Stimulated activated CD8-positive, alpha-beta memory T cell treated with anti-CD3 and anti-CD28 coated beads, Interleukin-7, amount 100 ng/mL, for 1 hour (primary cell): ENCODE measurements at places on chromosomes 7 and 10.

- DNase-seq, result no peak
Measured at GRCh38 chr7:33986951-33987947, 81.9 kb downstream of the BMPER start.

DNA sequence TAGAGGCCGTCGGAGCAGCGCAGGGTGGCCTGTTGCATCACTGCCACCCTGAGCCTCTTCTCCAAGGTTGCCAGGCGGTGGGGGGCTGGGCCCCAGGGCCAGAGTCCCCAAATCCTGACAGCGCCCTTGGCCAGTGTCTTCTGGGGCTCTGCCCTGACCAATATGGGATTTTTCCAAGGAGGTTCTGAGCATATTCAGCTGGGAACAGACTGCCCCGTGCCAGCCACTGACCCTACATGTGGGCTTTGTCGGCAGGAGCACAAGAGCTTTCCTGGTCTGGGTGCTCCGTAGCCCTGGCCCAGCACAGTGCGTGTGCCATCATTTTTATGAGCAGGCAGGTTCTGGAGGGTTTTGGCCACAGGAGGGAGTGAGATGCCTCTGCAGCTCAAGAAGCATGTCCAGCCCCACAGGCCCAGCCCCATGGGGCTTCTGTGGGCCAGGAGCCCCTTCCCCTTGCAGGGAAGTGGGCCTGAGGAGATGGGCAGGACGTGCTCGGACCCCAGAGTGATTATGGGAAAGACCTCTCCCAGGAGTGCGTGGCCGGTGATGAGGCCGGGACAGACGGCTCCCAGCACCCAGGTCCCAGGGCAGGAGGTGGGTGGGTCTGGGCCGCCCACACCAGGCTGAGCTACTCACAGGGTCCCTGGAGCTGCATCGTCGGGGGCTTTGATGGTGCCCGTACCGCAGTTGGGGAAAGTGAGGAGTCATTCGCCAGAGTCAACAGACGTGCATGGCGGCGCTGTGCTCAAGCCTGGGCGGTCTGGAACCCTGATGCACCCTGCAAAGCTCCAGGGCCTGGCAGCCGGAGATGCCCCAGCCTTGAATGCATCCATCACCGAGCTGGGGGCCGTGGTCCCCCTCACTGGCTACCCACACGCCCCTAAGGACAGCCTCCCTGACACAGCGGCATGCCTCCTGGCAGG, 66.6 kb downstream of the PWWP2B start:
- no peak for DNase-seq

DNA sequence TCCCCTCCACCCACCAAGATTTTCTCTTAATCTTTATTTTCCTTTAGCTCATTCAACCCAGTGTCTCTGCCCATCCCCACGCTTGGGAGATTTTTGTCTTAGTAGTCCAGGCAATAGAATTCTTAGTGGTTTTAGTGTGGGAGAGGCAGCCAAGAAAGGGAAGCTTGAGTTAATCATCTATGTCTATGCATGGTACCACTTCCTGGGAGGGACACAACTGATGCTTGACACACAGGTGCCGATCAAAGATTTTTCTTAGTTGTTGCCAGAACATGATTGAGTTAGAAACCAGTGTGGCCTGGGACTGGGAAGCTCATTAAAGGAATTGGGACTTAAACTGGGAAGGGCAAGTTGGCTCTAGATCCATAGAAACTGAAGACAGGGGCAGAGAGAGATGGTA, 3.1 kb downstream of the STRA8 start:
- no peak for DNase-seq

GRCh38 chr7:94366832-94367231, 27.9 kb upstream of the COL1A2 start:
- DNase-seq, result no peak

DNA sequence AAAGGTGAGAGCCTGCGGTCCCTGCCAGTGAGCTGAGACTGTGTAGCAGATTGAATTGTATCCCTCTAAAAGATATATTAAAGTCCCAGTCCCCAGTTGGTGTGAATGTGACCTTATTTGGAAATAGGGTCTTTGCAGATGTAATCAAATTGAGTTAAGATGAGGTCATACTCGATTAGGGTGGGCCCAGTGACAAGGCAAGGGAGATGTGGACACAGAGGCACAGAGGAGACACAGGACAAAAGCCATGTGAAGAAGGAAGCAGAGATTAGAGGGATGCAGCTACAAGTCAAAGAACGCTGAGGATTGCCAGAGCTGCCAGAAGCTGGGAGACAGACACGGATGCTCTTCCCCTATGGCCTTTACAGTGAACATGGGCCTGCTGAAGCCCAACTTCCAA, 104.3 kb downstream of the CLEC2L start:
- DNase-seq, result no peak

DNA sequence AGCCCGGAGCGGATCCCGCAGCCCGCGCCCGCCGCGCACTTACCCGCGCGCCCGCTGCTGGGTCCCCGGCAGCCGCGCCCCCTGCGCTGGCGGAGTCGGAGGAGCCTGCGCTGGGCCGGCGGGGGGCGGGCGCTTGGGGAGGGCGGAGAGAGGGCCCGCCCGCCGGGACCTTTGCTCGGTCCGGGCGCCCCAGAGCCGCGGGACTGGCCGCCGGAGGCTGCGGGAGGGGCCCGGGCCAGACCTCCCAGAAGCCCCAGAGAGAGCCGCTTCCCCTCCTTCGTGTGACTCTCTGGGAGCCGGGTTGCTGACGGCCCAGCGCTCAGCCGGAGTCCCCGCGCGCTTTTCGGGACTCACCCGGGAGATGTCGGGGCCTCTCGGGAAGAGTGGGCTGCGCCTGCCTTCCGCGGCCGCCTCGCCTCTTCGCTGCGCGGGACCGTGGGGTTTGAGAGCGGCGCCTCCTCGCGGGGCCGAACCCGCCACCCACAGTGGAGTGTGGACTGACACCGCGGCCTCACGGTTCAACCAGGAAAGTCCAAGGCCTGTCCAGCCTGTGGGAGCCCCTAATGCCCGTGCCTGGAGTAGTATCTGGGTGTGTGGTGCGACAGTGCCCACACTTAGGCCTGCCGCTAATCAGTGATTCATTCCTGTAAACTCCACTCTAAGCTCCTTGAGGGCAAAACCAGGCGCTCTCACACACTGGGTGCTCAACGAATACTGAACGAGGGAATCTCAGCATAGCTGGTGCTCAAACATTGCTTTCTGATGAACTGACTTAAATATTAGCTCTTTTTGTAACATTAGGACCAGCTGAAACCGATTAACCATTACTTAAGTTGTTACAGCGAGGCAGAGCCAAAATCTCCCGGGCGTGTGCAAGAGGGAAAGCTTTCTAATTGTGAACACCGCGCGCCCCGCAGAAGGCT, at the start of gene GSDME:
TSS of gene GSDME (minus strand) at position 112 of the 923 bp plus-strand sequence. CDS start 7,690 bp downstream, outside the sequence.
- DNase-seq, result no peak

- no peak for DNase-seq
Measured at GRCh38 chr10:114043532-114044246, at the start of gene ADRB1. ADRB1 (plus strand) TSS chr10:114043866; CDS start chr10:114044133, 267 bp downstream.

- no peak for DNase-seq
Measured at GRCh38 chr7:47525066-47525623, 56.8 kb downstream of the TNS3 start.

DNA sequence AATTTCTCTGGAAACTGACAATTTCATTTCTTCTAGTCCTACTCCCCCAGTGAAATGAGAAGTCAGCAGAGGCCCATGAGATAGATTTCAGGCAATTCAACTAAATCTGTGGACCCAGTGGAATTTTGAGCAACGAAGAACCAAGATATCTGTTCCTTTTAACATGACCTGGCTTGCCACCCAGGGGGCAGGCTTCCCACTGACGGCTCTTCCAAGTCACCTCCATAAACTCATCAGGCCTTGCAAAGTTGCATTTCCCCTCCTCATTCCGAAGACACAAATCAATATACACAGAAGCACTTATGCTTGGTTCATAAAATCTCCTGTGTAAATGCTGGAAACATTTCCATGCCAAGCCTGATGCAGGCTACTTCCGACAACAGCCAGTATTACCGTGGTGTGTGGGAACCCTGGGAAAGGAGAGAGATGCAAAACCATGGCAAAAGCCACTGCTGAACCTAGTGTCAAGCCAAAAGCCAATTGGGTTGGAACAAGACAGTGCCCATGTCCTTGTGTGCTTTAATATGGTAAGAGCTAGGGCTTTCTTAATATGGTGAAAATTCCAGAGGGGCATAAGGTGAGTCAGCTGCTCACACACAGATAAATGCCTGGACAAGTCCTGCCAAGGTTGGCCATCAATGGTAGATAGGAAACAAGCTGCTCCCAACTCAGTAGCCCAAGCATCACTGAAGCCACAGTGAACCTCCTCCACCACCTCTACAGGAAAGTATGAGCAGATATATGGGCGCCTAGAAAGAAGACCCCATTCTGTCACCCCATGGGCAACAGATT, 1.6 kb downstream of the FRMD4A start:
- no peak for DNase-seq

DNA sequence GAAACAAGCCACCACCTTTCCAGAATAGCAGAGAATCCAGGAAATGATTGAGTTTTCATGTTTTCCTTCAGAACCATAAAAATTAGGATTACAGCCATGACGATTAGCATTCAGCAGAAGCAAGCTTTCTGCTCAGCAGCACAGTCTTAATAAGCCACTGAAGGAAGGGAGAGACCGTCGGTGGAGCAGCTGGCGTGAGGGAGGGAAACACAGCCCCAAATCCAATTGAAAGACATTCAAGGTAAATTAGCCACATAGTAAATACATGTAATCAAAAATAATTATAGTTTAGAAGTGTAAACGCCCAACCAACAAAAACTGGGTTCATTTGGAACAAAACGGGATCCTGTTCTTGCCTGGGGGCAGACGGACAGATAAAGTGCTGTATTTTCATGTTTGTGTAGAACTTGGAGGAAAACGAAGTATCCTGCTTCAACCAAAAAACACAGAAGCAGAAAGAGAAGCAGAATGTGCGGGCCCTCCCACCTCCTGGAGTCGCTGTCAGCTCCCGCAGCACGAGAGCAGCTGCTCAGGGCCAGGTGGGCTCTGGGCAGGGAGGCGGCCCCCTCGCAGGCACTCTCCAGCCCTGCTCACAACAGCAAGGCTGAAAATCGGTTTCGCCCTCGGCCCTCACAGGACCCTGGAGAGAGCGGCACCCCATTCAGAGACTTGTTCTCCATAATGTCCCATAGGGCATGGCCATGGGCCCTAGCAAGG, 84.9 kb downstream of the TCERG1L start:
- no peak for DNase-seq

GRCh38 chr7:48426966-48427555, 255.8 kb downstream of the ABCA13 start:
- DNase-seq, result no peak
